ENCODE measurements at places on chromosomes 7 and 10.

DNA sequence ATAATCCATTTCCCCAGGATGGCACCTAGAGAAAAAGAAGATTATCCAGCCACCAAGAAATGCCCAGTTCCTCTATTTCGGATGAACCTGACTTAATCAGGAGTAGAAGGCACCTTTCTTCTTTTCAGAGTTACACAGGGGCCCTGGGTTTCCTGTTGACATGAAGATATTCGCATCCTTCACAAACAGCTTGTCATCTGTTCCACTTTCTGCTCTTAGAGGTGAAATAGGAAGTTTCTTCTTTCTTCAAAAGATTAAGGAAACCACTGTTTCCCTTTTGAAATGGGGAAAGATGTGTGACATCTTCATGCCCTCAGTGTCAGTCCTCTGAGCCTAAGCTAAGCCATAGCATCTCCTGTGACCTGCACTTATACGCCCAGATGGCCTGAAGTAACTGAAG lies 39.1 kb upstream of the RAB18 start:
- DNase-seq: no peak

DNA sequence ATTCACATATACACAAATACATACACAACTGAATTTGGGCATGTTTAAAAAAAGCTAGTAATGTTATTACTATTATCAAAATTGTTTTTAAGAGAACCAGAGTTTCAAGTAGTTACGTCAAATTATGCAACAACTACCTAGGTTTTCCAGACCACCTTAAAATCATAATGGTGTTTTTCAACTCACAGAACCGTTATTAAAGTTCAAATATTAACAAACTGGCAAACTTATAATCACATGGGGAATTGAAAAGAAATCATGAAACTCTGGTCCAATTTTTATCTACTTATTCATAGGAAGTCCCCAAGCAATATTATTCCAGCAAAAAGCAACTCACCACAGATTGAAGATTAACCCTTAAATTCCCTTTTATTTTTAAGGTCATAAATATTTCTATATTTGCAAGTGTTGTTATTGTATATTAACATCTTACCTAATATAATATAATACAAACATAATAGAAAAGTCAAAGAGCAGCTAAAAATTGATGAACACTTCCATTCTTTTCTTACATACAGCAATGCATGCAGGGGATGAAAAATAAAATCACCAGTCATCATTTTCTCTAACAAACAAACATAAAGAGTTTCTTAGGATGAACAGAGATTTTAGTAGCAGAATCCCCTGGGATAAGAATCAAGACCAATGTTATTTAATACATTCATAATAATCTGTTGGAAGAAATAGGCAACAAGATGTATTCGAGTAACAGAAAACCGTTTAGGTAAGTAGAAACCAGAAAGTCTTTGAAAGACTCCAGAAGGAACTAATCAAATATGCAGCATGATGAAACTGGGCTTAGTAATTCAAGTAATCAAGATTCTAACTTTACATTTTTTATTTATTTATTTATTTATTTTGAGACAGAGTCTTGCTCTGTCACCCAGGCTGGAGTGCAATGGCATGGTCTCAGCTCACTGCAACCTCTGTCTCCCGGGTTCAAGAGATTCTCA lies 391.1 kb downstream of the PARD3 start:
- no peak for DNase-seq

DNA sequence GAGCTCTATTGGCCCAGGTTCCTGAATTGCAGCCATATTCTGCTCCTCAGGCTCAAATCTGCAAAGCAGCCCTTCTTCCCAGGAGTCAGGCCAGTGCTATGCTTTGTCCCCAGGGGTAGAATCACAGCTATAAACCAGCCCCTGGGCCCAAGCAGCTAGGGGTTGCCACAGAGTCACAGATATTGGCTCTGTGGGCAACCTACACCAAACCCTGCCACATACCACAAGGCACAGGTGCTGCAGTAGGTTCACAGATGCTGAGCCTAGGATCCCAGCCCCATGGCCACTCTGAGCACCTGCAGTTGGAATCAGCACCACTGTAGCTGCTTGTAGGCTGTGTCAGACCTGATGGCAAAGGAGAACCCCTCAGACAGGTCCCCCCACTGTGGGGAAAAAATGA lies 43.1 kb upstream of the CAMK2B start:
- DNase-seq: no peak

GRCh38 chr7:17434841-17435692 lies 136.6 kb downstream of the AHR start:
- DNase-seq: no peak

- DNase-seq: no peak
These were observed 304.2 kb upstream of the BMPER start for GRCh38 chr7:33601101-33601500.

DNA sequence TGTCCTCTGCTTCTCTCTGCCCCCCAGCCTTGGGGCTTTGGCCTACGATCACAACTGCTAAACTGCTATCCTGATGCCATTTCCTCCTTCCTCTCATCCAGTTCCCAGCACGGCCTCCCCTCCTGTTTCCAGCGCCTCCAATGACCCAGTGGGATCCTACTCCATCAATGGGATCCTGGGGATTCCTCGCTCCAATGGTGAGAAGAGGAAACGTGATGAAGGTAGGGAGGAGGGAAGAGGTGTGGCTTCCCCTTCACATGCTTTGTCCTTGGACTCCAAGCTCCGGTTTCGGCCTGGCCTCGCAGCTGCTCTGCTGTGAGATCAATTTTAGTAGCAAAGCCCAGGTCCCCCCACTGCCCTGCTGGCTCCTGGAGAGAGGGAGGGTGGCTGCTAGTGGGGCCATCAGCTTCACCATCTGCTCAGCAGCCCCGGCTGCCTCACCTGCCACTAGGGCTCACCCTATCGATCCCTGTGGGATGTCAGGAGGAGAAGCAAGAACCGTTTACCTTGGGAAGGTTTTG lies 35.8 kb downstream of the PAX2 start:
- no peak for DNase-seq

GRCh38 chr7:101185258-101185839 lies 5.3 kb upstream of the NAT16 start:
- DNase-seq: no peak

GRCh38 chr7:101519324-101520023 lies 109.6 kb downstream of the MYL10 start:
- no peak for DNase-seq

GRCh38 chr7:5363729-5364128 lies 59.9 kb downstream of the TNRC18 start:
- no peak for DNase-seq

DNA sequence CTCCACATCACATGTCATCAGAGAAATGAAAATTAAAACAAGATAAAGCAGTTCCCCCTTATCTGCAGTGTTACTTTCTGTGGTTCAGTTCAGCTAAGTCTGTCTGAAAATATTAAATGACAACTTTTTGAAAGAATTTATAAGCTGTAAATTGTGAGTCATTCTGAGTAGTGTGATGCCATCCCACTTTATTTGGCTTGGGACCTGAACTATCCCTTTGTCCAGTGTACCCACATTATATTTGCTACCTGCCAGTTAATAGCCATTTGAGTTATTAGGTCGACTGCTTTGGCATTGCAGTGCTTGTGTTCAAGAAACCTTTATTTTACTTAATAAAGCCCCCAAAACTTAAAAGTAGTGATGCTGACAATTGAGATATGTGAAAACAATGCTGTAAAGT lies 804.2 kb downstream of the ANKRD7 start:
- DNase-seq: no peak
